Thyroid gland (tissue), 4 donors: ENCODE measurements at places on chromosomes 2 and 18. TPM values are rescaled to one million over a fixed set of nuclear protein-coding genes. Genes with fewer than 3 reads are reported as not detected.

DNA sequence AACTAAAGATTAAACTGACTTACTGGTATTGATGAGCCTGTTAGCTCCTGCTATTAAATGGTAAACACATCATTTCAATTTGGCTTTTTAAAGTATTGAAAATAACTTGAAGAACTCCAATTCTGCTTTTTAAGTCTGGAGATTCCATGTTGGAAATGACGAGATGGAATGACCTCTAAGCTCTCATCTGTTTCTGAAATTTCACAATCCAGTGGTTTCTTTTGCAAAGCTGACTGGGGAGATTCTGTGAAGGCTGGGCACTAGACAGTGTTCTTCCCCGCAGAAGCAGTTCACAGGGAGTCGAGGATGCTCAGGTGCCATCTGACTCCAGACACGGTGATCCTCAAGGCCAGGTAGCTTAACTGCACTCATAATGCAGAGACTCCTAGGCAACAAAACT, 44.7 kb downstream of the DHRS9 start:
- H3K4me1 ChIP-seq: peaks cover 7% of the 10 kb centered on the region
- no peak for DNase-seq
- no peak overlapping the region for H3K4me3 ChIP-seq
- no peaks in the 10 kb centered on the region for H3K27me3 ChIP-seq

DNA sequence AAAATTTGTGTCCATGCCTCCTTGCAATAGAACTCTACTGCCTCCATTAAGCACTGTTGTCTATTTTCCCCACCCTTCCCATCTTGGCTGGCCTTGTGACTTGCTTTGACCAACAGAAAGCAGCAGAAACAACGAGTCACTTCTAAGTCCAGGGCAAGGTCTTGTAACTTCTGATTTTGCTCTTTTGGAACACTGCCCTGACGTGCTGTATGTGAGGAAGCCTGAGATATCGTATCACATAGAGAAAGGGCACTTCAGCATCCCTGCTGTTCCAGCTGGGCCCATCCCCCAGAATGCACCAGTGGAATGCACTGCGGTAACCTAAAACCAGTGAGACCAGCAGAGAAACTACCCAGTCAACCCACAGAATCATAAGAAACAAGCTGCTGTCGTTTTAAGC, 28.1 kb downstream of the NCKAP1 start:
- H3K36me3 ChIP-seq: no peaks in the 10 kb centered on the region
- no peak overlapping the region for H3K27ac ChIP-seq
- no peaks in the 10 kb centered on the region for H3K27me3 ChIP-seq

DNA sequence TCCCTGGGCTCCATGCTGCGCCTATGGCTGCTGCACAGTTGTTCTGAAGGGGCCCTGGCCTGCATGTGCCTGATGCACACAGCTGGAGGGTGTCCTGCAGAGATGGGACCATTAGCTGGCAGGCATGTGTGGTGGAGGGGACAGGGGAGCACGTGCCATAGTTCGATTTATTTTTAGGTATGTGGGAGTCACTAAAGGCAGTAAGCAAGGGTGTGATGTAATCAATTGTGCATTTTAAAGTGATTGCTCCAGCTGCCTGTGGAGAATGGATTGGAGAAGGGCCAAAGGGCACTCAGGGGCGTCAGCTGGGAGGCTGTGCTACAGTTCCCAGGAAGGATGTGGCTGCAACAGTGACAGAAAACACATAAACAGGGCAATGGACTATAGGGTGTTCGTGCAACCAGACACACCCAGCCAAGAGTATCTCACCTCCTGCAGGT, 205.1 kb downstream of the ARL4C start:
- no peaks in the 10 kb centered on the region for H3K27me3 ChIP-seq
- H3K4me3 ChIP-seq: no peak overlapping the region
- no peak overlapping the region for H3K27ac ChIP-seq
- H3K4me1 ChIP-seq: no peaks in the 10 kb centered on the region
- H3K36me3 ChIP-seq: no peaks in the 10 kb centered on the region

DNA sequence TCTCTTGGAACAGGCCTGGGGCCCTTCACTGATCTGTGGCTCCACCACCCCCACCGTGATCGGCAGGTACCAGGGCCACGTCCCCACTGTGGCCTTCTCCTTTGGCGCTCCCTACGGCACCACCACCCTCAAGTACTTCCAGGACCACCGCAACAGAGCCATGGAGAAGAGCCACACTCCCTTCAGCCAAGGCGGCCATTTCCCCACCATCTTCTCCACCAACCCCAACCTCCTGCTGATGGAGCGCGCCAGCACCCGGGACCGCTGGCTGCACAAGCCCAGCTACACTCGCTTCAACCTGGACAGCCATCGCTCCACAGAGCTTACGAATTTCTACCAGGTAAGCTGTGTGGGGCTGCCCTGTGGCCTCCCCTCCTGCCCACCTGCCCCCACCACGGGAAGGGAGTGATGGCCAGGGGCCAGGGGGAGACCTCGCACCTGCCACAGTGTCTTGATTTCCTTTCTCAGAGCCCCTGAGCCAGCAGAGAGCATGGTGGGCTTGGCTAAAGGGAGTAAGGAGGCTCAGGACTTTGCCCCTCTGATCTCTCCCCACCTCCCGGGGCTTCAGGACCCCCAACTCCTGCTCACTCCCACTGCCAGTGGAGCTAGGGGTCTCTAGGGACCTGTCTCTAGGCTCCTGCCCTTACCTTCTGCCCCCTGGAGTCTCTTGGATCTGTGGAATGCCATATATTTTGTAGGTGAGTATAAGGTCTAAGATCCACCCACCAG, 65.2 kb downstream of the CIB4 start:
- no peaks in the 10 kb centered on the region for H3K4me1 ChIP-seq
- no peak overlapping the region for H3K27ac ChIP-seq
- no peak overlapping the region for H3K4me3 ChIP-seq
- no peaks in the 10 kb centered on the region for H3K27me3 ChIP-seq
- DNase-seq: no peak
- H3K36me3 ChIP-seq: no peaks in the 10 kb centered on the region

The SERPINB3 gene
- not detected for total RNA-seq

DNA sequence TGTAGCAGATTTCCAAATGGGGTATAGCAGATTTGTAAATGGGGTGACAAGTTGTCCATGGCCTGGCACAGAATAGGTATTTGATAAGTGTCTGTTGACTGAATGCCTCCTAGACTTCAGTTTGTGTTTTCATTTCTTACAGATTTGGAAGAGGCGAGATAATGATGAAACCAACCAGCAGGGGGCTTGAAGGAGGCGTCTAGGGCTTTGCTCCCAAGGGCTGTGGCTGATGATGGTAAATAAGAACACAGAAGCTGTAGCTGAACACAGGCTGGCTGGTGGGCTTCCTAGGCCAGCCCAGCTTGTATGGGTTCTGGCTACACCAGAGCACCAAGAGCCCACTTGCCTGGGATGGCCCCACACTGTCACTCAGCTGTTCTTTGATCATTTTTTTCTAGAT, 19.4 kb downstream of the SFTPB start:
- no peak overlapping the region for H3K4me3 ChIP-seq
- DNase-seq: peak; percentile 49
- peaks cover 24% of the 10 kb centered on the region for H3K4me1 ChIP-seq
- peak overlapping the region; percentile 67 for H3K27ac ChIP-seq
- peaks cover 33% of the 10 kb centered on the region for H3K36me3 ChIP-seq
- no peaks in the 10 kb centered on the region for H3K27me3 ChIP-seq

DNA sequence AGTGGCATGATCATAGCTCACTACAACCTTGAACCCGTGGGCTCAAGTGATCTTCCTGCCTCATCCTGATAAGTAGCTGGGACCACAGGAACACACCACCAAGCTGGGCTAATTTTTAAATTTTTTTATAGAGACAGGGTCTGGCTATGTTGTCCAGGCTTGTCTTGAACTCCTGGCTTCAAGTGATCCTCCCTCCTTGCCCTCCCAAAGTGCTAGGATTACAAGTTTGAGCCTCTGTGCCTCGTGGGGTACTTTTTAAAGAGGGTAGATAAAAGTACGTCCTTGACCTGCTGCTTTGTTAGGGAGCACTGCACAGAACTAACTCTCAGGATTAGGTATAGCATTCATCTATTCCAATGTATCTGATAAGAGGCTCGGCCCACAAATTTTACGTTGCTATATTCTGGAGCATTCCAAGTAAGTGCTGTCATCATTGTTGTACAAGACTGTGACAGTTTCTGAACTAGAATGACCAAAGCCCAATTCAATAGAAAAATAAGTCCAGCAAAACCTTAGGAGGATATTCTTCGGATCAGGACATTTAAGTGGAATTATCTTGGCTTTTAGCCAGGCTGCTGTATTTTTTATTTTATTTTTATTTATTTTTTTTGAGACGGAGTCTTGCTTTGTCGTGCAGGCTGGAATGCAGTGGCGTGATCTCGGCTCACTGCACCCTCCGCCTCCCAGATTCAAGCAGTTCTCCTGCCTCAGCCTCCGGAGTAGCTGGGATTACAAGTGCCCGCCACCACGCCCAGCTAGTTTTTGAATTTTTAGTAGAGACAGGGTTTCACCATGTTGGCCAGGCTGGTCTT, 4.1 kb downstream of the MTCL1 start:
- H3K4me1 ChIP-seq: no peaks in the 10 kb centered on the region
- no peak overlapping the region for H3K27ac ChIP-seq
- no peaks in the 10 kb centered on the region for H3K36me3 ChIP-seq
- DNase-seq: no peak

The DTNA gene
- 152 TPM for total RNA-seq

DNA sequence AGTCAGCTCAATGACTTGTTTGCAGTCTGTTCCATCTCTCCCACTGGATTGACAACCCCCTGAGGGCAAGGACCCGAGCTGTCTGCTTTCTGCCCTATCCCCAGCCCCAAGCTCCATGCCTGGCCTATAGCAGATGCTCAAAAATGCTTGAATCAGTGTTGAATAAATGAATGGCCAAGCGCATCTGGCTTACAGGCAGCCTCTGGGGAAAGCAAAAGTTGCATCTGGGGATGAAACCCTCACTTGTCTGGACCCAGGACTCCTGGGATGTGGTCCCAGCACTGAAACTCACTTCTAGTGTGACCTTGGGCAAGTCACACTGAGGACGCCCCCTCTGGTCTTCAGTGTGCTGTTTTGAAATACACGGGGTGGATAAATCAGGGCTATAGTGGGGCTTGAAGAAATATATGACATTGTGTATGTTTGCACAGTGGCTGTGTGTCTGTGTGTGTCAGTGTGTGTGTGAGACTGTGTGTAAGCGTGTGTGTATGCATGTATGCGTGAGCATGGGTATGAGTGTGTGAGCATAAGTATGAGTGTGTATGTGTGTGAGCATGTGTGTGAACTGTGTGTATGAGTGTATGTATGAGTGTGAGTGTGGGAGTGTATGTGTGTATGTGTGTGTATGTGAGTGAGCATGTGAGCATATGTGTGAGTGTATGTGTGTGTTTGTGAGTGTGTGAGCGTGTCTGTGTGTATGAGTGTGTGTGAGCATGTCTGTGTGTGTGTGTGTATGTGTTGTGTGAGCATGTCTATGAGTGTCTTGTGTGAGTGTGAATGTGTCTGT, 27.8 kb upstream of the TNS1 start:
- no peak overlapping the region for H3K27ac ChIP-seq
- no peak overlapping the region for H3K4me3 ChIP-seq
- H3K27me3 ChIP-seq: no peaks in the 10 kb centered on the region
- H3K4me1 ChIP-seq: peaks cover 31% of the 10 kb centered on the region

GRCh38 chr2:28449488-28450395, 46.1 kb upstream of the PLB1 start:
- no peak for DNase-seq
- peaks cover 5% of the 10 kb centered on the region for H3K4me1 ChIP-seq
- no peaks in the 10 kb centered on the region for H3K36me3 ChIP-seq
- H3K27ac ChIP-seq: no peak overlapping the region
- H3K4me3 ChIP-seq: no peak overlapping the region

The TEKT4 gene
- total RNA-seq: not detected

GRCh38 chr2:120319686-120320317, 26.1 kb upstream of the INHBB start:
- H3K4me3 ChIP-seq: no peak overlapping the region
- no peaks in the 10 kb centered on the region for H3K27me3 ChIP-seq
- H3K36me3 ChIP-seq: no peaks in the 10 kb centered on the region
- DNase-seq: no peak
- peaks cover 3% of the 10 kb centered on the region for H3K4me1 ChIP-seq

- H3K36me3 ChIP-seq: no peaks in the 10 kb centered on the region
- no peak overlapping the region for H3K27ac ChIP-seq
- H3K4me1 ChIP-seq: peaks cover 1% of the 10 kb centered on the region
- H3K4me3 ChIP-seq: no peak overlapping the region
- DNase-seq: no peak
Measured at GRCh38 chr2:207328944-207329386, 163.2 kb upstream of the KLF7 start.

DNA sequence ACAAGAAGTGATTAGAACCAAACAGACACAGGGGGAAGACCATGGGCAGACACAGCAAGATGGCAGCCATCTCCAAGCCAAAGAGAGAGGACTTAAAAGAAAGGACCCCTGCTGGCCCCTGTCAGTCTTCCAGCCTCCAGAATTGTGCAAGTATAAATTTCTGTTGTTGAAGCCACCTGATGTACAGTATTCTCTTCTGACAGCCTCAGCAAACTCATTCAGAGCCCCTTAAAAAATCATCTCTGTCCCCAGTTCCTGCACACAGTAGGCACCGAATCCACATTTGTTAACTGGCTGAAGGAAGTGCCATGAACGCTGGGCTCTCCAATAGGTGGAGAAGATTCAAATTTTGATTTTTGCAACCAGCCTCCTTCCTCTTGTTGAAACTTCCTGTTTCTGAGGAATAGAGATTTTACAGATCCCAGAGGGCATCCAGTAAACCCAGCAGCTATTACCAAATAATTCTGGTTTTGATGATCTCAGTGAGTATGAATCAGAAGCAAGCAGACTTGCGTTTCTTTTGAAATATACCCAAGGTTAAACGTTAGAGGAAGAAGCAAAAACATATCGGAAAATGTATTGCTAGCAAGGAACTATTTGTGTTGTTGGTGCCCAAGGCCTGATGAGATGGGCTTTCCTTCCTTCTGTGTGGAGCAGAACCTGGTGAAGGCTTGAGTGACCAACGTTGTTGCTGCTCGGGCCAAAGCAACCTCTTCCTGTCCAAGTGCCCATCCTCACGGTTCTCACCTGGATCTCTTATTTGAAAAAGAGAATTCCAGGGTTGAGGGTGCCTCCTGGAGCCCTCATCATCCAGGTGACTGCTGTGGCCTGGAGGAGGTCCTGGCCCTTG, 47.7 kb upstream of the PLB1 start:
- H3K27me3 ChIP-seq: no peaks in the 10 kb centered on the region
- no peaks in the 10 kb centered on the region for H3K36me3 ChIP-seq
- DNase-seq: no peak
- H3K4me1 ChIP-seq: peaks cover 9% of the 10 kb centered on the region
- H3K27ac ChIP-seq: no peak overlapping the region

DNA sequence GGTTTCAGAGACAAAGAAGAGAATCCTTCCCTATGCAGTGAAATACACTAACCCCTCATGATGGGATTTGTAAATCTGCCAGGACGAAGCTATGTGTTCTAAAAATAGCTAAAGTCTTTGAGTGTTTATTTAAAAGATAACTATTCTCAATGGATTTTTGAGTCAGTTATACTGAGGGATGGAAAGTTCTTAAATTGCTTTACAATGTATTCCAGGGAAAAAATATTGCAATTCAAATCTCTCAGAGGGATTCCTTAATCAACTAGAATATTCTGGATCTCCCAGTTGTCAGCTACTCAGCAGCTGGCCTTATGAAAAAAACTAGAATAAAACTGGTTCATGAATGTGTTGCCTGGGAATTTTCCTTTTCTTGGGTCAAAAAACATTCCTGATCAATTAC, 312.4 kb downstream of the PLCL1 start:
- no peak overlapping the region for H3K4me3 ChIP-seq
- no peaks in the 10 kb centered on the region for H3K36me3 ChIP-seq
- no peak for DNase-seq
- H3K27me3 ChIP-seq: no peaks in the 10 kb centered on the region
